ENCODE measurements at places on chromosomes 3 and 15.

DNA sequence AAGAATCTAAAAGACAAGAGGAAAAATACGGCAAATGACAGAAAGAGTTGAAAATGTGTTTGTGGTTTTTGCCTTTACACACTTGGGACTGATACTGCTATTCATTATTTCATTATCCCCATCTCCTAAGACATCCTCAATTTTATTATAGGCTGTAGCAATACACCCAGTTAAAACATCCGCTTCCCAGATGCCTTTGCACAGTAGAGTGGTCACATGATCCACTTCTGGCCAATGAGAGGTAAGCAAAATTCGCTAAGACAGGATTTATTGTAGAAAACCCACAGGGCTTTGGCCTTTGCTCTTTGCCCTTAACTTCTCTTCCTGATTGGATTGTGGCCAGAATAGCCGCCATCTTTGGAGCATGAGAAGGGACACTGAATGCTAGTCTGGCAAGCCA, 53.2 kb upstream of the BOC start:
- no peak for DNase-seq

DNA sequence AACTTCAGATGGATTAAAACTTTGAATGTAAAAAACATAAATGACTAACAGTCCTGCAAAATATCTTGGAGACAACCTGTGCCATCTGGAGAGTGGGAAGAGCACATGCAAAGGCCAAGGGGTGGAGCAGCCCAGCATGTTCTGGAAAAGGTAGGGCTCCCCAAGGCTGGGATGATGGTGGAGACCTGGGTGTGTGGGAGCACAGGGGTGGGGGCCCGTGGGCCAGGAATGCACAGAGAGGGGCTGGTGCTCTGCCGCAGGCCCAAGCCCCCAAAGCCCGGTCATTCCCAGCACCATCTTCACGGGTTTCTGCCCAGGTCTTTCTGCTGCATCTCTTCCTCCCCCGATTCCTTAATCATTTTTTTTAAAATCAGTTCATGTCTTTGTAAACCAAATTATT, 9.7 kb upstream of the GATA2 start:
- no peak for DNase-seq

- DNase-seq: no peak
Observed at GRCh38 chr15:68232449-68232848, 2.9 kb upstream of the CLN6 start.

GRCh38 chr15:101100593-101101442, 151.0 kb downstream of the CHSY1 start:
- DNase-seq: no peak

DNA sequence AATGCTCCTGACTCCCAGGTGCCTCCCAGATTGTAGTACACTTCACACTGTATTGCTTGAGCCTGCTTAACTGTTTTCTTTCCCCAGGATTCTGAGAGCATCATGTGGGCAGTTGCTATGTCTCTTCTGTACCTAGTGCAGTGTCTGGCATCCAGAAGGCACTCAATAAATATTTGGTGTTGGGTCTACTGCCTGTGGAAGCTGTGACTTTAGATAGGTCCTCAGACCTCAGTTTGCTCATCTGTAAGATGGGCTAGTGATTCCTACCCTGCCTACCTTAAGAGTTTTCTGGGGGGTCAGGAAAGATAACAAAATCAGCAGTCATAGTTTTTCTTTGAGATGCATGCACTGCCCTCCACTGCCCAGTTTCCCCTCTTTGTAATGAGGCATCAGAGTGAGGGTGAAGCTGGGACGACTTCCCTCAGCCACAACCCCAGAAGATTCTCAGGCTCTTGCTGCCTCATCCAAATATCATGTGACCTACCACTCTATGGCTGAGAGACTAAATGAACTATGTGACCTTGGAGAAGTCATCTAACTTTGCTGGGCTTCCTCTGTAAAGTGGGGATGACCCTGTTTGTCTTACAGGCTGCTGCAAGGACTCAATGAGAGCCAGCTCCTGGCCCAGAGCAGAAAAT, 50.4 kb downstream of the ATP2B2 start:
- no peak for DNase-seq

DNA sequence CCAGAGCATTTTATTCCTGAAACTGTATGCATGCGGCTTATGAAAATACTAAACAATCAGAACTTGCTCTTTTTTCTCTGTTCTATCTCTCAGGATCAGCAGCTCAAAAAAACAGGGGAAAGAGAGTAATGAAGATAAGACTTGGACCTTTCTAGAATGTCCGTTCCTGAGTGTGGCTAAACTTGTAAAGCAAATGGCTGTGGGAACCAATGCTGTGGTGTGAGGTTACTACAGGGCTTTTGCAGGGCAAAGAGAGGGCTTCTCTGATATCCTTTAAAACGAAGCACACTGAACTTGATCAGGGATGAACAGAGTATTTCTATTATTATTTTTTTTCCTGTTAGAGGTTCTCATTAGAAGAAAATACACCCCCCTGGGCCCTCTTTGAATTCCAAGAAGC, 223.4 kb downstream of the THRB start:
- DNase-seq: no peak

GRCh38 chr3:29335438-29335837, 54.6 kb downstream of the RBMS3 start:
- peak; percentile 24 for DNase-seq

GRCh38 chr3:126546549-126547239, 12.0 kb downstream of the C3orf22 start:
- DNase-seq: peak; percentile 3

DNA sequence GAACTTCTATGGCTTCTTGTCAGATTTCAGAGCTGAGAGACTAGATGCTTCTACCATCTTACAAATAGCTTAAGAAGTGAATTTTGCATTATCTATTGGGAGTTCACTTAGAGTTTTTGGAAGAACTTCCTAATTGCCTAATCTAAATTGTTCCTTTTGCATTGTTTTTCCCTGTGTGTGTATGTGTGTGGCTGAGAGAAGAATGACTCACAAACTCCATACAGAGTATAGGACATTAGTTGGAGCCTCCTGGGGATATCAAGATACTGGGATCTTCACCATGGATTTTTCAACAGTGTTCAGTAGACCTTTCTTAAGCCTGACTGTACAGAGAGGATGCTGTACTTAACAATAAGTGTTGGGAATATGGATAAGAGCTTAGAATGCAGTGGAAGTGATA, 10.9 kb downstream of the TLNRD1 start:
- no peak for DNase-seq

Measured in WTC11 (cell line).